SJSA1 (cell line): ENCODE measurements at places on chromosomes 7 and 10.

DNA sequence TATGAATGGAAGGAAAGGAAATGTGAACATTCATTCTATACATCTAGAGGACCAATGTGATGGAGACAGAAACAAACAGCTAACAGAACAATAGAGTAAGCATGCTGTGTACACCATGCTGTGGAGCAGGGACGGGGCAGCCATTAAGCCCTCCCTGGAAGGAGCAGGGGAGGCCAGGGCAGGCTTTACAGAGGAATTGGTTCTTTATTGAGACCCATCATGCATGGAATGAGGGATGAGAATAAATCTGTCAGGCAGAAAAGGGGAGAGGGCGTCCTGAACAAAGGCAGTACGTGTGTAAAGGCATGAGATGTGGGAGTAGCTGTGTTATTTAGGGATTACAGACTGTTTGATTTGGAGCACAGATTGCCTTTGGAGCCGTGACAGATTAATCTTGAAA is 35.2 kb downstream of the STK17A start:
- DNase-seq = no peak

GRCh38 chr10:43402880-43403452 is 6.0 kb downstream of the HNRNPF start:
- no peak for DNase-seq

DNA sequence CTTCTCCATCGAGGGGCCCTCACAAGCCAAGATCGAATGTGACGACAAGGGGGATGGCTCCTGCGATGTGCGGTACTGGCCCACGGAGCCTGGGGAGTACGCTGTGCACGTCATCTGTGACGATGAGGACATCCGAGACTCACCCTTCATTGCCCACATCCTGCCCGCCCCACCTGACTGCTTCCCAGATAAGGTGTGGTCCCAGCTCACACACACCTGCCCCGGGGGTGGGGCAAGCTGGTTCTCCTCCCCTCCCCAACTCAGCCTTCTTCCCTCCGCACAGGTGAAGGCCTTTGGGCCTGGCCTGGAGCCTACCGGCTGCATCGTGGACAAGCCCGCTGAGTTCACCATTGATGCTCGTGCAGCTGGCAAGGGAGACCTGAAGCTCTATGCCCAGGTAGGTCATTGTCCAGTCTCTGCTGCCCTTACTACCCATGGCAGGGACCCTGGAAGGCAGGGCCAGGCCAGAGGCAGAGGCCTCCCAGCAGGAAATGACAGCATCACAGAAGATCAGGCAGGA is 11.0 kb downstream of the FLNC start:
- peak; percentile 39 for DNase-seq

- DNase-seq = no peak
Measured at GRCh38 chr7:127556404-127556803, 29.0 kb downstream of the GCC1 start.

GRCh38 chr10:36116731-36117130 is 474.6 kb upstream of the FZD8 start:
- DNase-seq = no peak

GRCh38 chr7:50533866-50534265 is 31.3 kb downstream of the DDC start:
- no peak for DNase-seq

GRCh38 chr7:87027900-87028299 is 31.6 kb downstream of the ELAPOR2 start:
- DNase-seq = no peak

DNA sequence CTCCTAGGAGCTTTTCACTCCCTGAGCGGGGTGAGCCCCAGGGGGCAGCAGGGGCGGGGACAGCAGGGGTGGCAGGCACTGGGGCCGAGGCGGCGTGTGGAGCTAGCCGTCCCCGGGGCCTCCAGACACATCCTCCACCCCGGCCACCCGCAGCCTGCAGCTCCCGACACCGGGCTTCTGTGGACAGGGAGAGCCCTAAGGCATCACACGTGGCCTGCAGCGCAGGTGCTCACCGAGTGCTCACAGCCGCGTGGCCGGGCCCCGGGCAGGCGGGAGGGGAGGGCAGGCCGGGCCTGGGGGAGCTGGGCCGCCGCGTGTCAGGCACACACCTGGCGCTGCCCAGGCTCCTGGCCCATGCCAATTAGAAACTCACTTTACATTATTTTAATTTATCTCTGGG is 51.4 kb downstream of the MICALL2 start:
- DNase-seq = no peak

DNA sequence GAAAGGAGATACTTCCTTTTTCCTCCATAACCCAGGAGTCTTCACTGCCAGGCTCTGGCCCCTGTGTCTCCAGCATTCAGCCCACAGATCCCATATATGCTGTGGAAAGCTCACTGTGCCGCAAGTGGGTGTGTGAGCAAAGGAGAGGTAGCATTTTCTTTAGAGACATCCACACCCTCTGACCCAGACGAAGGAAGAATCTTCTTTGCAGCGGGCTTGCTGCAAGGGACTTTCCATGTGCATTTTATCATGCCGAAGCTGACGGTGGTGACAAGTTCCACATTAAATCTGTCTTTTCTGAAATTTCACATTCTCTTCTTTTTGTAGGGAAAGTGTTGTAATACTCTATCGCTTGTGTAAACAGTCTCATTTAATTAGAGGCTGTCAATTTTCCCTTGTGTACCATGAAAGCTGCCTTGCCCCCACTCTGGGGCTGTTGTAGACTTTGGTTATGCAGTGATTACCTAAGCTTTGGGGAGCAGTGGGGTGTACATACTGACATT is 409.5 kb downstream of the SUGCT start:
- DNase-seq = no peak

DNA sequence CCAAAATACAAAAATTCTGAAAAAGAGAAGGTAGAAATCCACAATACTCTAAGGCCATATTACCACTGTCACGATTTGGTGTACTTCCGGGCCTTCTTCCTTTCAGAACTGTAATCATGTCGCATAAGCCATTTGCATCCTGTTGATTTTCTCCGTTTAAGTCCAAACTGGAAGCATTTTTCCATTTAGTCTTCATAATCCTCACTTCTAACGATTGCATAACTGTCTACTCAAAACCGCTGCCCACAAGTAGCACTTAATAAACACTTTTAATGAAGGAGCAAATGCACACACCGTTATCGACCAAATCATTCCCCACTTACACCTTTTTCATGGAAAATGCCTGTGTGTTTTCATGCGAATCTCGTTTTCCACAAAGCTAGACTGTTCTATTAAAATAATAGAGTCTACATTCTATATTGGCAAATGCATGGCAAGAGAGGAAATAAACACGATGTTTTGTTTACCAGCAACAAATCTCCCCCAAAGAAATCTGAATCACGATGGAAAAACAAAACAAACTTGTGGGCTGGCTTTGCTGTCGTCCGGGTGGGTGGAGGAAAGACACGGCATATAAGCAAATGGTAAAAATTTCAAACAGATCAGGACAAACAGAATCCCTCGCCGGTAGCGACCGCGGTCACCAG is 1.0 kb downstream of the ATE1 start:
- DNase-seq = no peak

DNA sequence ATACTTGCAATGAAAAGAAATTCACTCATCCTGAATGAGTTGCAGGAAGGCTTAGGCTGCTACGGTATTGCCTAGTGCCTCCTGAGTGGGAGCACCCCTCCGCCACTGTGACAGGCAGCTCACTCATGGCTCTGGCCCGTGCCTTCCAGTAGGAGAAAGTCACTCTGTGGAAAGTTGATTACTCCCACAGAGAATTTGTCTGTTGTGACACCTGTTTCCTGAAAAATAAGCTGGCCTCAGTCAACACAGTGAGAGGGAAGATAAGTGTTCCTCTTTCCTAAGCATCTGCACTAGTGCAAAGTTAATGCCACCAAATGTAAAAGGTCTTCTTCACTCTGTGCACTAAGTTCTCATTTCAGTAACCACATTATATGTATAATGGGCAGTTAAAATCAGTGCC is 158.8 kb upstream of the INHBA start:
- no peak for DNase-seq

DNA sequence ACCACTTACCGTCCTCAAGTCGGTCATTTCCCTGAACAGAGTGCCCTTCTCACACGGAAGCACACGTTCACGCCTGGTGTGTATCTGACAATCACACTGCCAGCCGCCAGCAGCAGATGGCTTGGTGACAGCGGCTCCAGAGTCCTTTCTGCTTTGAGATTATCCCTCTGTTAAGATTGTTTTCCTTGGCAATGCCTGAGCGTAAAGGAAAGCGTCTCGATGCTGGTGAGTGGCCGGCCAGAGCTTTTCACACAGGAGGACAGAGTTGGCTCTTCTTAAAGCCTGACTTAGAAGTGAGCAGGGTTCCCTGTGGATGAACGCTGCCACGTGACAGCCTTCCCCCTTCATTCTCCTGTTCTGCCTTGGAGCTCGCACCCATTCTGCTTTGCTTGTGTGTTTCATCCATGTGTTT is 22.1 kb upstream of the PRKAR1B start:
- DNase-seq = no peak

DNA sequence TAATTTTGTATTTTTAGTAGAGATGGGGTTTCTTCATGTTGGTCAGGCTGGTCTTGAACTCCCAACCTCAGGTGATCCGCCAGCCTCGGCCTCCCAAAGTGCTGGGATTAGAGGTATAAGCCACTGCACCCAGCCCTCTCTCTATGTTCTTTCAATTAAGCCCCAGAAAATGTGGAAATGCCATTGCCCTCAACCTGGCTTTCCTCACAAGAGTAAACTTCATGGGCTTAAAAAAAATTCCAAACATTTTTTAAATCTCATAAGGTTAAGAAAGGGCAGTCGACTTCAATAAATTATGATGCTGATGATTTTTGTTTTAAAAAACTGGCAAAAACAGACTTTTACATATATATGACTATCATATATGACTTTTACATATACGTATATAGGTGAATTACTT is 107.6 kb downstream of the TES start:
- DNase-seq = peak; percentile 21

DNA sequence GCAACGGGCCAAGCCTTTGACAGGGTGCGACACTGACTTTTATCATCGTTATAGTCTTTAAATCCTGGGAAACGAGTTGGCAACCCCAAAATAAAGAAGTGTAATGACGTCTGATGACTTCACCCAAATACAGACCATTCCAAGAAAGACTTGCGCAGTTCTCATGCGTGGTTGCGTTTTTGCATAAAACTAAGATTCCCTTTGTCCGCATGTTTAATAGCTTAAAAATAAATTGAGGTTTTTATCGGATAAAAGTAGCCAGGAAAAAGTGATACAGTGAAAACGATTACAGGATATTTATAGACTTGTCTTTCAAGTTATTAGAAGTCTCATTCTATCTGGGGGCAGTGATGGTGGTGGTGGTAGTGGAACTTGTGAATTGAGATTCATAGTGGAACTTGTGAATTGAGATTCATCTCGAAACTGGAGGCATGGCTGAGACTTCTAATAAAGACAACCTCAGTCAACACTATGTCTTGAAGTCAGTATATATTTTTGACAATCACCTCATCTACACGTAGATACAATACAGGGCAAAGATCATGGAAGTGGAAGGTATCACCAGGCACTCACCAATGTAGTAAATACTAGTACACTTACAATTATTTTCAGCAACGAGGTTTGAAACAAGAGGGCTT is 1.2 kb upstream of the NAMPT start:
- no peak for DNase-seq

- no peak for DNase-seq
Measured at GRCh38 chr10:51905032-51905431, 205.6 kb upstream of the CSTF2T start.

DNA sequence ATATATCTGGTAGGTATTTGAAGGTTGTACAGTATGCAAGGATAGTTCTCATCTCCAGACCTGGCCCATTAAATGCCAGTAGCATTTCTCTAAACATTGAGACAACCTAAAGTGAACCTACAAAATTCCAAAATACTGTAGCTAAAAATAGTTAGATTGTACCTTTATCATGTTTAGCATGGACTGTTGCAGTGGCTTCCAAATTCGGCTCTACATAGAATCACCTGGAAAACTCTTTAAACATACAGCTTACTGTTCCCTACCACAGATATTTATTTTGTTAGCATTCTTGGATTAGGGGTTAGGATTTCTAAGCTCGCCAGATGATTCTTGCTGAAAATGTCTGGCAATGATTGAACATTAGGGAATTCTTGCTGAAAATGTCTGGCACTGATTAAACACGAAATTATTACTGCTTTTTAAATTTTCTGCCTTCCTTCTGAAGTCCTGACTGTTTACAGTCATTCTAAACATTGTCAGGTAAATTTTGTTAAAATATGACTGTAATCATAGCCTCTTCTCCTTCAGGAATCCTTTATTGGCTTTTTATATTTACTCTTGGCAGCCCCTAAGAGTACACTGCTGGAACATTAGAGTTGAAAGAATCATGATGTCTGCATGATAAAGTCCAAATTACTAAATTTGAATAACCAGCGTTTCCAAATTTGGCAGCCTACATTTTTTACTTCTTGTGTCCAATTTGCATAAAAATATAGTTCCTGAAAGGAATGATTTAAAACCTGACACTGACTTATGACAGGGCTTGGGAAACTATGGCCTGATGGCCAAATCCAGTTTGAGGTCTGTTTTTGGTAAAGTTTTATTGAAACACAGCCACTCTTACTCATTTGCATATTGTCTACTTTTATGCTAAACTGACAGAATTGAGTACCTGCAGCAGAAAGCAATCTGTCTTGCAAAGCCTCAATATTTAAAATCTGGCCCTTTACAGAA is 40.3 kb downstream of the SHOC2 start:
- DNase-seq = no peak

DNA sequence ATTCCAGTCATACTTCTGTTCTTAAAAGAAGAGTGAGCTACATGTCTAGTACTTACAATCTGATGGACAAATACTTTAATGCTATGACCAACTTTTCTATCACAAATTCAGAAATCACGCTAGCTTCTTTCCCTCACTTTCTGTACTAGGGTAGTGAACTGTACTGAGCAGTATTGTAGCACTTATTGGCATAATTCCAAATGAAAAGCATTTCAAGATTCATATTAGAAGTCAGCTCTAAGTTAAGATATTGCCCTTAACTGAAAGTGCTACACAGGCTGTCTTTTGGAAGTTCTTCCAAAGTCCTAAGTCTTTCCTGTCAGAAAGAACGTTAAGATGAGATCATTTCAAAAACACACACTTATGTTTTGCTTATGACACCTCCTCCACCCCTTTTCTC is 13.4 kb downstream of the P4HA1 start:
- DNase-seq = no peak

DNA sequence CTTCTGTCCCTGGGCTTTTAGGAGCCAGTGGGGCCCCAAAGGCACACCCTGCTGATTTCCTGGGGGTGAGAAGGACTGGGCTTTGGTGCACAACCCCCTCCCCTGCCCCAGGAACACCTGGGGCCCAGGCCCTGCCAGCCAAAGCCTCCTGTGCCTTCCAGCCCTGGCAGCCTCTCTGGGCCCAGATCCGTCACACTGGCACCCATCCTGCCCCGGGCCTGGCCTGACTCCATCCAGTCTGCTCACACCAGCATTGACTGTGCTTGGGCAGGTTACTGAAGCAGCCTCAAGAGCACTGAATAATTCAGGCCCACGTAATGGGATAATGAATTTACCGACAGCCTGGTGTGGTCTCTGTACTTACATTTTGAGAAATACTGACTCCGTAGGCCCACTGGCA is 12.0 kb upstream of the COMTD1 start:
- no peak for DNase-seq

DNA sequence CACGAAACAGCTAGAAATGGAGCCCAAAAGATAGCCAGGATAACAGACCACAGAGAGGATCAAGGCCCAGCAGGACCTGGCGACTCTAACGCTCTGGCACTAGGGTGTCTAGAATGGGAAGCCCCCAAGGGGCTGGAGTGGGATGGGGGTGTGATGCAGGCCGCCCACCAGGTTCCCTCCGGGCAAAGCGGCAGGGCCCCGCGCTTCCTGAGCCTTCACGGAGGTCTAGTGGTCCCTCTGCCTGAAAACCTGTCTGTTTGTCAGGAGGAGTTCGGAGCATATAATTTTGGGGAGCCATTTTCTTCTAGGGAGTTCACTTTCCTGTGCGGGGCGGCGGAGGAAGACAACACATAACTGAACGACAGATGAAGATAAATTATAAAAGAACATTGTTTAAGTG is 48.2 kb upstream of the FXYD4 start:
- DNase-seq = no peak
